ENCODE measurements at places on chromosomes 12 and 14. TPM values are rescaled to one million over a fixed set of nuclear protein-coding genes. Genes with fewer than 3 reads are reported as not detected.

The PLEKHH1 gene
- 0.10 TPM for total RNA-seq

The NEUROD4 gene
- not detected for total RNA-seq

DNA sequence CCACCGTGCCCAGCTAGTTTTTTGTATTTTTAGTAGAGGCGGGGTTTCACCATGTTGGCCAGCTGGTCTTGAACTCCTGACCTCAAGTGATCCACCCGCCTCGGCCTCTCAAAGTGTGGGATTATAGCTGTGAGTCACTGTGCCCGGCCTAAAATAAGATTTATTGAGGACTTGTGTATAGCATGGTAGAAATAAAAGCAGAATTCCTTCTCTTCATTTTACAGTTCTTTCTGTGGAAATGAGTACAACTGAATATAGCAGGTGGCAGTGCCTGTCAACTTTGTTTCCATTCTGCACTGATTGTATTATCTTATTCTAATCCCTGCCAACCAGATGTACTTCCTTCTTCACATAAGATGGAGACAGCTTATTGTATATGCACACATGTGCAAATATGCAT lies 41.0 kb downstream of the DIP2B start:
- peaks cover 42% of the 10 kb centered on the region for H3K4me1 ChIP-seq
- DNase-seq: peak; percentile 25
- H3K27ac ChIP-seq: peak overlapping the region; percentile 69
- H3K27me3 ChIP-seq: peaks cover 4% of the 10 kb centered on the region

GRCh38 chr12:70635755-70636154 lies 1.5 kb downstream of the PTPRB start:
- H3K4me1 ChIP-seq: peaks cover 37% of the 10 kb centered on the region
- no peak overlapping the region for H3K27ac ChIP-seq
- no peak for DNase-seq
- H3K4me3 ChIP-seq: no peak overlapping the region
- no peaks in the 10 kb centered on the region for H3K27me3 ChIP-seq

- peaks cover 24% of the 10 kb centered on the region for H3K4me1 ChIP-seq
- DNase-seq: no peak
- no peak overlapping the region for H3K27ac ChIP-seq
- no peaks in the 10 kb centered on the region for H3K27me3 ChIP-seq
- H3K36me3 ChIP-seq: peaks cover 36% of the 10 kb centered on the region
Measured at GRCh38 chr12:15741082-15741481, 48.1 kb downstream of the EPS8 start.

All from HFFc6 (cell line).